ENCODE measurements at places on chromosomes 13 and 19. TPM values are rescaled to one million over a fixed set of nuclear protein-coding genes. Genes with fewer than 3 reads are reported as not detected.

ERCC5 gene
- 76.0 TPM for total RNA-seq

DNA sequence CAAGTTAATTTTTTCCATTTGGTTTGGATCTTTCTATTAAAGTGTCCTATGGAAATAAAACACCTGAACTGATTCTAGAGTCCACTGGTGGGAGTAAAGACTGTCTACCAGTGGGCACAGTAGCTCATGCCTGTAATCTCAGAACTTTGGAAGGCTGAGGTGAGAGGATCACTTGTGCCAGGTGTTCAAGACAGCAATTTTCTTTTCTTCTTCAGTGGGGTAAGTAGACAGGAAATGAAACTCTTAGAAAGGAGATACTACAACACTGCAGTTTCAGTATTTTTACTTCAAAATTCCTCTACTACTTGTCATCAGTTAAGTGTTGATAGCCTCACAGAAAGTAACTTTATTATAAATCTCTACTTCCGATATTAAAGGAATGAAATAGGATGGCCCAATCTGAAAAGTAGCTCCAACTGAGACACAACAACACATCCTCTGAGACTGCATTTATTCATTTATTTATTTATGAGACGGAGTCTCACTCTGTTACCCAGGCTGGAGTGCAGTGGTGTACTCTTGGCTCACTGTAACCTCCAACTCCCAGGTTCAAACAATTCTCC is 26.3 kb downstream of the DNMT1 start:
- DNase-seq, result no peak

DNA sequence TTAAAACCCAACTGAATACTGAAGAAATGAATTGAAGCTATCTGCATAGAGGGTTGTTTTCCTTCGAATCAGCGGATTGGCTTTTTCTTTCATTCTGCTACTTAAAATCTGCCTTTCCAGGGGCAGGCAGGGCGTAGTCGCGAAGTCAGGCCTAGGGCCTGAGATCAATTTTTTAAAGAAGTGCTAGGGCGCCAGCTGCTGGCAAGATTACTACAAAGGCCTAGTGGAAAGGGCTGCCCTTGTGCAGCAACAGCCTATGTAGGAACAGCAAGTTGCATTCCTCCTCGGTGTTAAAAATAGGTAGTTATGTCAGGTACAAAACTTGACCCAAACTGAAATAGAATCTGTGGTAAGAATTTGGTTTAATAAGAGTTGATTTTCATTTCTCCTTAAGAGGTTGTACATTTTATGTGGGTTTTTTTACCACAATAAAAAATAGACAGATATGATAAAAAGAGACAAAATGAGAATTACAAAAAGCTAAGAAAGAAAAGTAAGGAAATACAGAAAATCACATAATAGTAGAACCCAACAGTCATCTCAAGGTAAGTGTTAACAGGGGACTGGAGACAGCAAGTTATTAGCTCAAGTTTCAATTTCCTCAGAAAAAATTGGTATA is 9.5 kb upstream of the URAD start:
- no peak for DNase-seq

GRCh38 chr13:76035711-76036110 is 399.6 kb downstream of the LMO7 start:
- no peak for DNase-seq

GRCh38 chr19:35978271-35978670 is 16.7 kb upstream of the SDHAF1 start:
- DNase-seq, result no peak

- no peak for DNase-seq
These were observed 25.5 kb downstream of the DPRX start for GRCh38 chr19:53657330-53657729.

GRCh38 chr19:52219611-52220010 is 29.8 kb downstream of the PPP2R1A start:
- DNase-seq, result no peak

DNA sequence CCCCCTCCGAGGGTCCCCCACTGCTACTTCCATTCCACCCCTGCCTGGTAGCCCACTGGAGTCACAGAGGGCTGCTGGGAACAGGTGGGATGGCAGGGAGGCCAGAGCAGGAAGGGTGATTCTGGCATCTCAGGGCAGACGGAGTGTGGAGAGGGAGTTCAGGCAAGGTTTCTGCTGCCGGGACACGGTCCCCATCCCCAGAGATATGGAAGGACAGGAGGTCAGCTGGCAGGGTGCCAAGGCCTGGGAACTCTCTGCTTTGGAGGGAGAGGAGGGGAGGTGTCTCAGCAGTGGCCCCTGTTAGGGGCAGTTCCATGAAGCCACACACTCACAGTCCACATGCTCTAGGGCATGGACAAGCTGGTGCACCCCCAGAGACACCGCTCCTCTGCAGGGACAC is 68.1 kb downstream of the CHST8 start:
- no peak for DNase-seq

- no peak for DNase-seq
These were observed 11.6 kb upstream of the RAP2A start for GRCh38 chr13:97422118-97423054.

Measured in breast epithelium (tissue), 4 donors.